ENCODE measurements at places on chromosomes 3 and 15.

GRCh38 chr15:59321000-59321689 lies 51.5 kb downstream of the MYO1E start:
- no peak for DNase-seq

- DNase-seq: peak; percentile 42
Observed at GRCh38 chr3:49415931-49416601, 3.8 kb downstream of the TCTA start.

DNA sequence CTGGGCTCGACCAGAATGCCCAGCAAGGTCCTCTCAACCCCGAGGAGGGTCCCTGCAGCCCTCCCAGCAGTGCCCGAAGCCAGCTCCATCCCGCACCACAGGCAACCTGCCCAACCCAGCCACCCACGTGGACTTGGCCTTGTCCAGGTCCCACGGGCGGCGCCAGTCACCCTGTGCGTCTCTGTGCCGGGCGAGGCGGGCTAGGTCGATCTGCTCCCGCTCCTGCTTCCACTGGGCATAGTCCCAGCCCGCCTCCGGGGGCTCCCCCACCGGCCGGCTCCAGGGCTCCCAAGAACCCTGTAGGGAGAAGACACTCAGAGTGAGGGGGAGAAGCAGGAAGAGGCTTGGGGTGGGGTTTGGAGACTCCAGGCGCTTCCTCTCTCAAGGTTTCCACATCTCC lies 3.1 kb downstream of the CCDC9B start:
- no peak for DNase-seq

- no peak for DNase-seq
Observed at GRCh38 chr3:134449277-134449676, 36.5 kb downstream of the ANAPC13 start.

GRCh38 chr15:62631076-62631724 lies 411.3 kb upstream of the TPM1 start:
- DNase-seq: no peak

DNA sequence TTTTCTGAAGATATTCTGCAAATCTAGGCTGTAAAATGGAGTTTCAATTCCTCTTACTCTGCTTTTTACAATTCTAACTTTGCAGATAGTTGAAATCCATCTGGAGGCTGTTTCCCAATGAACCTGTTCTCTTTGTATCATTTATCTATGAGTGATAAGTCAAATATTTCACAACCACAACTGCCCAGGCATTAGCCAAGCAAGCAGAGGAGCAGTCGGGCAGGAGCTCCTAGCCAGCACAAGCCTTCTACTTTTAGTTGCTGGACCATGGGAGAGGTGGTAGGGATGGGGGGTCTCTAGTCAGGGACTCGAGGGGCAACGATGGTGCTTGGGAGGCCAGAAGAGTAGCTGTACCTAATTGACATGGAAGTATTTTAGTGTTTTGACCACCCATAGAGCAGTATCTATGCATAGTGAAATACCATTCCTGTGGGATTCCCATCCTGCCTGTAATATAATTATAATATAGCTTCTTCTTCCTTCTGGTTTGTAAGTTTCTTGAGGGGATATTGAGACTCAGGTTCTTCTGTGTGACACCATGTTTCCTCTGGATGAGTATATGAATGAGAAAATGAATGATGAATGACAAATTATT lies 353.5 kb upstream of the IL12A start:
- no peak for DNase-seq

DNA sequence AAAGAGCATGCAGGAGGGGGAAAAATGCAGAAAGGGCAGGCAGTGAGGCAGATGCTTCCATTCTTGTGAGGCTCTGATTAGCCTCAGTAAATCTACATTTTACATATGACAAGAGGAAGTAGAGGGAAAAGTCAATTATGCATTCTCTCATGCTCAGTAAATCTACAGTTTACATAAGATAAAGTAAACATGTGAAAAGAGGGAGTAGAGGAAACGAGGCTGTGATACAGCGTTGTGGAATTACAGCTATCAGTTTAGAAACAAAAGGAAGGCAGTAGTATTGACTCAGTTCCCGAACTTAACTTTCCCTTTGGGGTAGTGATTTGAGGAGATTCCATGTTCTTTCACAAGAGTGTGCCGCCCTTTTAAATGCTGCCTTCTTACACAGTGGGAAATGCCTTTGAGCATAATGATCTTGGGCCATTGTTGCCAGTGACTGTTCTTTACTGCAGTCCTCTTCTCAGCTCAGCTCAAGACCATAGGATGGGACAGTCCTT lies 39.3 kb downstream of the OSTN start:
- DNase-seq: no peak

- DNase-seq: no peak
Observed at GRCh38 chr3:110576960-110577359, 494.7 kb upstream of the NECTIN3 start.

- DNase-seq: no peak
Observed at GRCh38 chr15:44490622-44491021, 46.3 kb upstream of the EIF3J start.

GRCh38 chr3:46865546-46865945 lies 2.3 kb upstream of the MYL3 start:
- no peak for DNase-seq

DNA sequence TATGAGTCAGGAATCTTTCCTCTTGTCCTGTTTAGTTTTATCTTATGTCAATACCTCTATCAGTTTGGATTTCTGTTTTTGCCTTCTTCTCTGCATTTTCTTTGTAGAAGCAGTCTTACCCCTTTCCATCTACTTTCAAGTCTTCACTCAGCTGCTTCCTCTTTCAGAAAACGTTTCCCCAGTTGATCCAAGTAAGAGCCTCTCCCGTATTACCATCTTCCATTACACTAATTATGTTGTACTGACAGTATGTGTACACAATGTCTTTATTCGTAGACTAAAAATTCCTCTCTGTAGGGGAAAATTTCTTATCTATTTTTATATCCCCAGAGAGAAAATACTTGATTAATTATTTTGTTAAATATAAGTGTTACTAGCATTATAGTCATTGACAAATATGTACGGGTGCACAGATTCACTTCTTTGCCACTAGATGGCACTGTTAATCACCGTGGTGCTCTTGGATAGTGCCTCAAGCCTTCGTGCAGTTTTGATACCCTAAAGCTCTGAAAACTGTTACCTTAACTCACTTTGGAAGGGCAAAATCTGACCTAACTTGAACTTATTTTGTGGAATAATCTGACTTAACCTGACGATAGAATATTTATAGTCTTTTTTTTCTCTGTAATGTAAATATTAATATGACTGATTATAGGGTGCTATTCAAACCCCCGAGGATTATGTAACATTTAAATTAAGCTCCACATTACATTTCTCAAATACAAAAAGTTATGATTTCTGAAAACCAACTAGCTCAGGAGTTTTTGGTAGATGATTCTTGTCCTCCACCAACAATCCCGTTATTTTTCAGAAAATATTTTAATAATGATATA lies 74.2 kb upstream of the POU1F1 start:
- DNase-seq: no peak

GRCh38 chr15:80694611-80695098 lies 455 bp upstream of the ABHD17C start:
- peak; percentile 14 for DNase-seq

- DNase-seq: no peak
Observed at GRCh38 chr3:113825090-113825489, 13.5 kb upstream of the GRAMD1C start.

- DNase-seq: peak; percentile 58
Observed at GRCh38 chr3:50154840-50155490, at the start of gene SEMA3F. TSS of gene SEMA3F (plus strand) at chr3:50155324. CDS start at chr3:50159623, 4,299 bp downstream.

GRCh38 chr3:68977486-68978167 lies 35.9 kb downstream of the EOGT start:
- no peak for DNase-seq

DNA sequence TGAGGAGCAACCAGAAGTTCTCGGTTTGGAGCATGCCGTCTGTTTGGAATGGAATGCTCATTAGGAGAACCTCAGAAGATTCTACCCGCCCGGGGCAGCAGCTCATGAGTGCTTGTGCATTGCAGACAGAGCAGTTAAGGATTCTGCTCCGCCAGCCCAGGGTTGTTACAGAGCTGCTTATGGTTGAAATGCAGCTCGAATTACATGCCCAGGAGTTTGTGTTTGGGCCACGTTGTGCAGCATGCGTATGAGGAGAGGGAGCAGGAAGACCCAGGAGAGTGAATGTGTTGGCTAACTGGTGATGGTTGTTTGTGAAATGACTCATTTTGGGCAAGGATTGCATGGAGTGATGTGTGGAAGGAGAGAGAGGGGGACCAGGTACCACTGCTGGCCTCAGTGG lies 9.0 kb downstream of the FGD5 start:
- no peak for DNase-seq

DNA sequence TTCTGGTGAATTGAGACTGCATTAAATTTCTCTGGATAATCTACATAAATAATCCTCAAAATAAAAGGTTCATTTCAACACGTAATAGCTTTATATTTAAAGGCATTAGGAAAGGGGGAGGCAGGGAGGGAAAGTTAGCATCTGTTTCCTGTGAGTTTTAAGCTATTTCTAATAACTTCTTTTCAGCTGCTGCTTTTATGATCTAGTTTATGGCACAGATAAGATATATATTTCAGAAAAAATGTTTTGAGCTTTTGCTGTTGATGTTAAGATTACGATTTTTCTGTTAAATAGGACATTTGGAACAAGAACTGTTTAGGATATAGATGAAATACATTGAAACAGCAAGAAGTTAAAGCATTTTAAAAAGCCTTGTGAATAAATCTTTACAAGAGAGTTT lies 30.0 kb downstream of the UBE2E1 start:
- DNase-seq: no peak

GRCh38 chr3:16102905-16103364 lies 71.5 kb upstream of the GALNT15 start:
- no peak for DNase-seq

GRCh38 chr3:5252131-5252530 lies 64.6 kb downstream of the EDEM1 start:
- no peak for DNase-seq

DNA sequence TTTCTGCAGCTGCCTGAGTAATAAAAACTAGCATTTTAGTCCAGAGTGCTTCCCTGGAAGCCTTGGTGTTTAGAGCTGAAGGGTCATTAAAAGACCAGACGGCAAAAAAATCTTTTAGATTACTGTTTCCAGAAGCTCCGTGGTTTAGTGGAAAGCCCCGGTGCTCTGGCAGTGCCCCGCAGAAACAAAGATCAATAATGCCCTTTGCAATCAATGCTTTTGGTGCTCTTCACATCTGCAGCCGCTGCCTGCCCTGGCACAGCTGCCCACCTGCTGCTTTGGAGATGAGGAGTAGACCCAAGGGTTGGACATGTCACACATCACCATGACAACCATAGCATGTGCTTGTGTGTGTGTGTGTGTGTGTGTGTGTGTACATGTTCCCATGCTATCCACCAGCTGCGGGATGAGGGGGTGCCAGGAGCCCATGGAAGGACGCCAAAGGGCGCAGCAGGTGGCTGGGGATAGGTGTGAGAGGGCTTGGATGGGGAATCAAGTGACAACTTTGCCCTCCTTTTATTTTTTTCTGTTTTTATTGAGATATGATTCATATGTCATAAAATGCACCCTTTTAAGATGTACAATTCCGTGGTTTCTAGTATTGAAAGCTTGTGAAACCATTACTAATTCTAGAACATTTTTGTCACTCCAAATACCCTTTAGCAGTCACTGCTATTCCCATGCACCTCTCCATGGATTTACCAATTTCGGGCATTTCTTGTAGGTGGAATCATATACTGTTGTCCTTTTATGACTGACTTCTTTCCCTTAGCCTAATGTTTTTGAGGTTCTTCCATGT lies 75.7 kb upstream of the KLHL25 start:
- DNase-seq: no peak

DNA sequence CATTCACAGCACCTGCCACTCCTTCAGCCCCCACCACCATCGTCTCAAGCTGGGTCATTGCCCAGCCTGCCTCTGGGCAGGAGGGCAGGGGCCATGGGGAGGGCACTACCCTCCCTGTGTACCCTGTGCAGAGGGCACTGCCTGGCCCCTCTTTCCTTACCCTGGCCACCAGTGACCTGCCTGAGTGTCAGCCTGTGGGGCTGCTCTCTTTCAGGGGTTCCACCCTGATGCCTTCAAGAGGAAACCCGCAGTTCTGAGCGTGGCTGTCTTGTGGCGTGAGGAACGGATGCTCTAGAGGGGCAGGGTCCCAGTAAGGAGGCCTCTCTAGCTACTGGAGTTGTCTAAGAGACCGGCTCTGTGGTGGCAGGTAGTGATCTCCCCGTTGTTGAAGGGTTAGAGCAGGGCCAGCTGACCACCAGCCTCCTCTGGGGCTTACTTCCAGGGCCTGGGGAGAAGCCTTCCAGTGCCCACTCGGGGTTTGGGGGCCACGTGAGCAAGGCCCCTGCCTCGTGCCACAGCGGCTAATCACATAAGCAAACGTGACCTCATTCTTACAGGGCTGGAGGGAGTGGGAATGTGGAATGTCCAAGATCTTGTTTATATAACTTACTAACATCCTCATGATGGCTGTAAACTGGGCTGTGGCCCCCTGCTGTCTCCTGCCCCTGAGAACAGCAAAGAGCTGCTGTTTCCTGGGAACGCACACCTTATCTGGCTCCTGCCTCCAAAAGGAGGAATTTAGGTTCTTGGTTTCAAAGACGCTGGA lies 31.4 kb upstream of the SEC13 start:
- DNase-seq: no peak

DNA sequence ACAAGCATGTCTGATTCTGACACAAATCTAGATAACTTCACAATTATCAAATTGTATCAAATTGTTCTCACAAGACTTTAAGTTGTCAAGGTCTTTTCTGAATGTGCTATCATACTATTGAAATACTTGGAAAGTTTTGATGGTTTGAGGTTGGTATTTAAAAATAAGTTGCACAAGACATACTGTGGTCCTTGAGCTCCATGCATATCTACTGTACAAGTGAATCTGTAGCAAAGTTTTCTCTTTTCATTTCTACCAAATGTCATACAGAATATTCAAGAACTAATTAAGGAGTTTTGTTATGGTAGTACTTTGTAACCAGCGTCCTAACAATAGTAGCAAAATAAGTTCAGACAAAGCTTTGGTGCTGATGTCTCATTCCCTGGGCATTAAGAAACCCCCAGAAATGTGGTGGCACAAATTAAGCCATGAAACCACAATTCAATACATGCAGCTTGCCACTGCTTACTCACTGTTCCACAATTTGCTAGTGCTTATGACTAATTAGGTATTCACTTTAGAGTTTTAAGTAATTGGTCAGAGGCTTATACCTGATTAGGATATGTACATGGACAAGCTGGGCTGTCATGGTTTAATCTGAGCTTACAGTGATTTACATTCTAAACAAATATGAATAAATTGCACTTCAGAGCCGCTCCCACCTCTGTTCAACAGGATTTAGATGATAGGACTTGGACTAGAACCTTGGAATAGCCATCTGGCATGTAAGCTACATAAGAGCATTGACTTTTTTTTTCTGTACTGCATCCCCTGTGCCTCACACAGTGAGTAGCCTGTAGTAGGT lies 8.8 kb downstream of the TBC1D23 start:
- no peak for DNase-seq

DNA sequence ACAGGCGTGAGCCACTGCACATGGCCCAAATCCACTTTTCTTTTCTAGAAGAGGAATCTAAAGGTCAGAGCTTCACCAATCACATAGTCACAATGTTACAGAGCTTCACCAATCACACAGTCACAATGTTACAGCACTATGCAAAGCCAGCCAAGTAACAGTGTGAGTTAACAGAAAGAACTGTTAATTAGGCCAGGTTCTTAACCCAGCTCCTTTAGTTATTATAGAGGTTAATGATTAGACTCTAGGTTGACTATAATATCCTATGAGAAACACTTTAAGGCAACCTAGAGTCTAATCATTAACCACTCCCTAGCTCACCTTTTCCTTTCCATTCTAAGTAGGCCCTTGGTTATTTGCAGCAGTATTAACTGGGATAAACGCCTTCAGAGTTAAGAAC lies 54.0 kb downstream of the TASOR start:
- no peak for DNase-seq

- no peak for DNase-seq
Observed at GRCh38 chr3:53187430-53187829, 26.4 kb downstream of the PRKCD start.
